ENCODE measurements at places on chromosomes 12 and 14.
A peak's percentile ranks its signal among the peaks of the same experiment; 100 is the strongest.

- H3K36me3 ChIP-seq, result no peaks in the 10 kb centered on the region
- no peak overlapping the region for H3K4me3 ChIP-seq
- no peak overlapping the region for H3K27ac ChIP-seq
- no peaks in the 10 kb centered on the region for H3K4me1 ChIP-seq
Observed at GRCh38 chr14:60346706-60347105, 97.7 kb downstream of the PPM1A start.

- no peak overlapping the region for H3K27ac ChIP-seq
- DNase-seq, result no peak
- no peak overlapping the region for H3K4me3 ChIP-seq
- no peaks in the 10 kb centered on the region for H3K36me3 ChIP-seq
- no peaks in the 10 kb centered on the region for H3K4me1 ChIP-seq
- H3K27me3 ChIP-seq, result no peaks in the 10 kb centered on the region
Observed at GRCh38 chr14:30162066-30162465, 234.4 kb upstream of the PRKD1 start.

DNA sequence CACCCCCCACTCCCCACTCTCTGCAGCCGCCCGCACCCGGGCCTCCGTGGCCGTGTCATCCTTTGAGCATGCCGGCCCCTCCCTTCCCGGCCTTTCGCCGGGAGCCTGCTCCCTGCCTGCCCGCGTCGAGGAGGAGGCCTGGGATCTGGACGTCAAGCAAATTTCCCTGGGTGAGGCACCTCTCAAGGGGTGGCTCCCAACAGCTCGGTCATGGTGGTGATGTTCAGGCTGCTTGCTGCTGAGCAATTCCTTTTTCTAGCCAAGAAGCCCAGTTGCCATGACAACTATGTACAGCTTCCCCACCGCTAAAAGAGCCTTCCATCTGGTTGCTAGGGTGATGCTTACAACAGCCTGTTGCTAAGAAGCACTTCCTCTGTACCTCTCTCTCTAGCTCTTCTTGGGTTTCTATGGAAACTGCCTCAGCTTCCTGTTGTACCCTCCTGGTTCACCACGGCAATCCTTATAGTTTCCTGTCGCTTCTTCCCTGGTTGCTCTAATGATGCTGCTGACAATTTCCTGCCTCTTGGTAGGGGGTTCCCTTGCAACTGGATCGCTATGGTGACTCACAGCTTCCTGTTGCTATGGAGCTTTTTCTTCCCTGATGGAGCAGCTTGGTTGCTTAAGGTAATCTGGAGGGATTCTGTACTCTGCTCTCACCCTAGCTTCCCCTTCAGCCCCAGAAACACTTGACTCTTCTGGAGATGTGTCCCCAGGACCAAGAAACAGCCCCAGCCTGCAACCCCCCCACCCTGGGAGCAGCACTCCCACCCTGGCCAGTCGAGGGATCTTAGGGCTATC lies 11.0 kb downstream of the ZNF219 start:
- DNase-seq, result no peak
- H3K4me1 ChIP-seq, result peaks cover 6% of the 10 kb centered on the region
- no peak overlapping the region for H3K4me3 ChIP-seq
- peaks cover 7% of the 10 kb centered on the region for H3K36me3 ChIP-seq
- H3K27me3 ChIP-seq, result no peaks in the 10 kb centered on the region

GRCh38 chr14:54567639-54568561 lies 972 bp downstream of the SAMD4A start:
- peak overlapping the region; percentile 100 for H3K27ac ChIP-seq
- H3K4me1 ChIP-seq, result peaks cover 8% of the 10 kb centered on the region
- peak overlapping the region; percentile 85 for H3K4me3 ChIP-seq

GRCh38 chr14:71362282-71362681 lies 455.0 kb downstream of the PCNX1 start:
- H3K27me3 ChIP-seq, result no peaks in the 10 kb centered on the region
- no peaks in the 10 kb centered on the region for H3K36me3 ChIP-seq
- peak overlapping the region; percentile 57 for H3K27ac ChIP-seq
- DNase-seq, result no peak

- no peaks in the 10 kb centered on the region for H3K36me3 ChIP-seq
- DNase-seq, result no peak
- peaks cover 4% of the 10 kb centered on the region for H3K27me3 ChIP-seq
- no peak overlapping the region for H3K4me3 ChIP-seq
- no peak overlapping the region for H3K27ac ChIP-seq
- no peaks in the 10 kb centered on the region for H3K4me1 ChIP-seq
Observed at GRCh38 chr12:132243596-132244310, 85.6 kb downstream of the GALNT9 start.
